WTC11 (cell line): ENCODE measurements at places on chromosomes 3 and 15. TPM values are rescaled to one million over a fixed set of nuclear protein-coding genes. Genes with fewer than 3 reads are reported as not detected.

The ITGA11 gene
- 0.11 to 0.60 TPM (median 0.15 TPM) in 3 replicates for total RNA-seq

The GOLGA6A gene
- 3.1 to 6.0 TPM (median 5.7 TPM) in 3 replicates for total RNA-seq

The TEX264 gene
- 11.8 to 17.5 TPM (median 17.5 TPM) in 3 replicates for total RNA-seq

GRCh38 chr3:178743297-178743696 lies 207.1 kb downstream of the KCNMB2 start:
- no peaks in the 10 kb centered on the region for H3K27me3 ChIP-seq
- H3K36me3 ChIP-seq: peaks cover 34% of the 10 kb centered on the region
- DNase-seq: no peak
- no peak overlapping the region for H3K4me3 ChIP-seq
- H3K27ac ChIP-seq: no peak overlapping the region

GRCh38 chr3:39105687-39106063 lies 1.8 kb downstream of the GORASP1 start:
- H3K4me1 ChIP-seq: peaks cover 23% of the 10 kb centered on the region
- H3K27me3 ChIP-seq: peaks cover 16% of the 10 kb centered on the region
- peaks cover 3% of the 10 kb centered on the region; the same call in 1 of the 2 replicates for H3K36me3 ChIP-seq
- no peak overlapping the region for H3K27ac ChIP-seq

The UROC1 gene
- total RNA-seq: 0.09 TPM in 1 of 3 replicates, not detected in the others

DNA sequence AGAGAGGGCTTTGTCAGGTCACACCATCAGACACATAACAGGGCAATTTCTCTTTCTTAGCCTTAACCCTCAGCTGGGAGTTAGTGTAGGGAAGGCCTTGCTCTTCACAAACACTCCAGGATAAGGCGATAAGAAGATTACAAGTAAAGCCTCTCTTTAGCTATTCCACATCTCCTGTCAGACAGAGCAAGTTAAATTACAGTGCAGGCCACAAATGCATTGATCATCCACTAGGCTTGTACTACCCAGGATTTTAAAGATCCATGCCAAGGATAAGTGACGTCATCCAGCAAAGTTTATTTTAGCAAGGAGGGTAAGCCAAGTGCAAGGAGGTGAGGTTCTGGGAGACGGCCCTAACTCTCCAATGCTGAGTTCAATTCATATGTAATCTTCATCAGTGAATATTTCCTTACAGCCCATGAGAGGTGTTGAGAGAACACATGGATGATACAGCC lies 890.6 kb upstream of the NR2F2 start:
- DNase-seq: no peak
- H3K27me3 ChIP-seq: no peaks in the 10 kb centered on the region
- H3K36me3 ChIP-seq: no peaks in the 10 kb centered on the region
- H3K4me3 ChIP-seq: no peak overlapping the region
- H3K4me1 ChIP-seq: peaks cover 10% of the 10 kb centered on the region
- H3K27ac ChIP-seq: no peak overlapping the region

DNA sequence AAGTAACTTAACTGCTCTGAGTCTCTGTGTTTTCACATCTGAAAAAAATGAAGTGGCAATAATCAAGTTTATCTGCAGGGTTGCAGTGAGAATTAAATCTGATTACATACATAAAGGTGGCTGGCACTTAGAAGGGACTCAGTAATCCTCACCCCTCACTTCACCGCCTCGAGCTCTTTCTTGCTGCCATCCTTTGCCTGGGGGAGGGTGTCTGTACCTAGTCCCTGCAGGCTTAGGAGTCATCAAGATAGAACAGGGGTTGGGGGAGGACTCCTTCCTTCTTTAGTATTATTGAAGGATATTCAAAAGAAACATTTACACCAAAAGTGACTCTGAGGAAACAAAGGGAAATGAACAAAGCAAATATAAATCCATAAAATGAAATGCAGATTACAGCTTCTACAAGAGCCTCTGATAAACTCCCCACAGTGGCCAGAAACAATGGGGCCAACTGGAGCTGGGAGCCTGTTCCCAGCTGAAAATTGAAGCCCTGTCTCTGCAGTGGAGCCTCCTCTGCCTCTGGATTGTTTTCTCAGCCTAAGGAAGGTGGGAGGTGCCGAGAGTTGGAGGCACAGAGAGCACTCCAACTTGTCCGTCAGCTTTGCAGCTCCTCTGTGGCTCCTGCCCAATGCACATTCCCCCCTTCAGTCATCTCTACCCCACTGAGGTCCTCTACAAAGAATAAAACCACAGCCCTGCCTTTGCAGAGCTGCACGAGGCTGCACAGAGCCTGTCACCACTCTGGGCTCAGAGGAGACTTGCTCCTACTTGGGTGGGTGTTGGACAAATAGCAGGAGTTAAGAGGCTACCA lies 41.8 kb downstream of the CRYGS start:
- H3K27ac ChIP-seq: no peak overlapping the region
- no peak overlapping the region for H3K4me3 ChIP-seq
- no peaks in the 10 kb centered on the region for H3K36me3 ChIP-seq
- DNase-seq: no peak

The KBTBD13 gene
- 0.05 TPM in 1 of 3 replicates, not detected in the others for total RNA-seq

DNA sequence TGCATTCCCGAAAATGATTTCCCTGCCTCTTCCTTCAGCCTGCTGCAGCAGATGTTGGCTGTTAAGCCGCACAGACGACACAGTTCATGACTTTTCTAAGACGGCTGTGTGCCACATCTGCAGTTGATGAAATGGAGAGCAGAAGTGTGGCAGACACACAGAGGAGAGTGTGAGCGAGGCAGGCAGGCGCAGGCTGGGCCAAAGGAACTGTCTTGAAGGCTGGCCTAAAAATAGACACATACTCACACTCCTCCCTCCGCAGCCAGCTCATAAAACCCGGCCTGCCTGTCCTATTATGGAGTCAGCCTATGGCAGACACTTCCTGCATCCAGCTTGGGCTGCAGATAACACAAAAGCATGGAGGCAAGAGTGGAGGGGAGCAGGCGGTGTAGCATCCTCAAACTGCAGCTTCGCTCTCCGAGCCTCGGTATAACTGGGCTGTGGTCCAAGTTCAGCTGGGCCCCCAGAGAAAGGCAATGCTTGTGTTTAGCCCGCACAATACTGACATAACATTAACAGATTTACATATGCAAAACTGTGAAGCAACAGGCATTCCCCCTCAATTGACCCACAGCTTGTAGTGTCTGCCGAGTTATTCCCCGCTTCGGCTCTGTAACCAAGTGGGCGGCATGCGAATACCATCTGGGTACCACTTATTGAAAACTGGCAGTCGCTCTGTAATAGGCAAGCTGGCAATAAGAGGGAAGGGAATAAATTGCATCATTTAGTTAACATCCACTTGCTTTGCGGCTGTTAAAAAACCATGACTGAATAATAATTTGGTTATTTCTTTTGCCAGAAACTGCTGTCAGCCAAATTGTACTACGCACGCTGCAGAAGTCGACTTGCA lies 40.8 kb downstream of the FOXP1 start:
- no peak overlapping the region for H3K4me3 ChIP-seq
- DNase-seq: no peak
- H3K4me1 ChIP-seq: peaks cover 30% of the 10 kb centered on the region
- no peaks in the 10 kb centered on the region for H3K27me3 ChIP-seq

The CLCN2 gene
- 15.7 to 22.6 TPM (median 17.0 TPM) in 3 replicates for total RNA-seq

DNA sequence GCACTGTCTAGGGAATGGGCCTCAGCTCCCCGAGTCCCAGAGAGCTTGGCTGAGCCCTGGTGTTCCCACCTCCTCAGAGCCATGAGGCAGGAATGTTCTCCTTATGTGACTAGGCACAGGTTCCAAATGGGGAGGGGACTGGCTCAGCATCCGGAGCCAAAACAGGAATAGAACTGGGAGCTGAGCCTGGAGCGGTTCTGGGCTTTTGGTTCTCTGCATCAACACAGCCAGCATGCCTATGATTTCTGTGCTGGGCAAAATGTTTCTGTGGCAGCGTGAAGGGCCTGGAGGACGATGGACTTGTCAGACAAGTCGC lies at the start of gene FAM131A:
Gene FAM131A (plus strand): TSS at position 202 of the 316 bp plus-strand sequence. CDS start 31 bp downstream, at position 233.
- H3K4me1 ChIP-seq: peaks cover 40% of the 10 kb centered on the region
- no peaks in the 10 kb centered on the region for H3K27me3 ChIP-seq
- peak within 1 kb of the TSS; percentile 92 for H3K4me3 ChIP-seq
- no peak for DNase-seq
